ENCODE measurements at places on chromosomes 16 and 17.

GRCh38 chr16:85936816-85937215, 37.9 kb downstream of the IRF8 start:
- no peak for DNase-seq

DNA sequence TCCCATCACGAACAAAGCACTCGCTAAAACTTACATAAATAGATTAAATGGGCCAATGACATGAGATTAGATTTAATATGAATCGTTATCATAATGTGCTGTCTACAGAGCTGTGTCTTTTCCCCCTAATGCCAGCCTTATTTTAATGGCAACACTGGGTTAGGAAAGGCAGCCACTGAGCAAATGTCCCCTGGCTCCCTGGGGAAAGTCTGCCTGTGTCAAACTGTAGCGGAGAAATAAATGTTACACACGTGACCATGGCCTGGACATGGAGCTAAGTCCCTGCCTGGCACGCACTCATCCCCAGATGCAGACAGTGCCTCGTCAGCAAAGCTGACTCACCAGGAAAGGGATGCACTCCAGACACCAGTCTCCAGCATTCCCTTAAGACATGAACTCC, 61.3 kb upstream of the SDK2 start:
- DNase-seq: no peak

- DNase-seq: peak; percentile 73
Observed at GRCh38 chr16:78249056-78249455, 149.6 kb downstream of the WWOX start.

DNA sequence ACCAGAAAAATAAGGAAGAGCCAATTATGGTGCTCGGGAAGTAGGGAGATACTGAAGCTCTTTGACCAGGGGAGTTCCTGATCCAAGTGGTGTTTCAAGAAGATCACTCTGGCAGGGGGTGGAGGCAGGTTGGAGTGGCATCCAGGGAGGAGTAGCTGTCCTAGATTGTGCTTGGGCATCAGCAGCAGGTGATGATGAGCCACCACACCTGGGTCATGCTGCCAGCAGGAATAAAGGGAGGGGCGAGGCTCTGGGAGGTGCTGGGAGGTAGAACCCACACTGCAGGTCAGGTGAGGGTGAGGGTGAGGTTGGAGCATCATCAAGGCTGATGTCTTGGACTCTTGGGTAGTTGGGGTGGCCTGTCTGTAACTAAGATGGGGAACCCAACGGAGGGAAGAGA, 35.4 kb upstream of the ADGRG1 start:
- no peak for DNase-seq

DNA sequence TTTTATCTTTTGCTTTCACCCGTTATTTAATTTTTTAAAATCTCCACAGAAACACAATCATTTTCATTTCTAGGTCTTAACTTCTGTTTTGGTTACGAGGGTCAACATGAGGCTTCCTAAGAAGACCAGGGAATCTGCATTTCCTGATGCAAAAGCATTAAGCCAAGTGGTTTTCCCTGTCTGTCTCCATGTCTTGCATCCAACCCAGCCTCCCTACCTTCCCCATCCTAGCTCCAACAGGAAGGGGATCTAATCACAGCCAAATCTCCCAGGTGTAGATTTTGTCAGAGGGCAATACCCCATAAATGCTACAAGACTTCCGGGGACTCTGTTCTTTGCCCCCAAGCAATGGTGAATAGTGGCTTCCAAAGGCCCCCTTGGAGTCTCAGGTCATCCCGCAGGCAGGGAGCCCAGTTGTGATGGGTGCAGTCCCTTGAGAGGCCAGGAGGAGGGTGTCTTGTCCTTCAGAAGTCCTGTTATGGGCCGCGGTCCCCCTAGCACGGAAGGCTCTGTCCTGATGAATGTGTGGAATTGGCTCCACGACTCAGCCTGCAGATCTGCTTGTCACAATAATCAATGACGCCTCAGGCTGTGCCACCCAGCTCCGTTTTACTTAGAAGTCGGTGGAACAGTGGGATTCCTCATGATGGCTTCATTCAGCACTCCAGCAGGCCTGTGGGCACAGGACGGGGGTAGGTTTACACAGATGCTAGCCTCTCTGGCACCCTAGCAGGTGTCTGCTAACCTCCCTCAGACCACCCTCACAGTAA, 141.1 kb downstream of the RGS9 start:
- peak; percentile 88 for DNase-seq

GRCh38 chr17:1648173-1648962, 1.3 kb downstream of the RILP start:
- DNase-seq: peak; percentile 69

- DNase-seq: no peak
Observed at GRCh38 chr16:70438585-70438968, 323 bp downstream of the ST3GAL2 start.

DNA sequence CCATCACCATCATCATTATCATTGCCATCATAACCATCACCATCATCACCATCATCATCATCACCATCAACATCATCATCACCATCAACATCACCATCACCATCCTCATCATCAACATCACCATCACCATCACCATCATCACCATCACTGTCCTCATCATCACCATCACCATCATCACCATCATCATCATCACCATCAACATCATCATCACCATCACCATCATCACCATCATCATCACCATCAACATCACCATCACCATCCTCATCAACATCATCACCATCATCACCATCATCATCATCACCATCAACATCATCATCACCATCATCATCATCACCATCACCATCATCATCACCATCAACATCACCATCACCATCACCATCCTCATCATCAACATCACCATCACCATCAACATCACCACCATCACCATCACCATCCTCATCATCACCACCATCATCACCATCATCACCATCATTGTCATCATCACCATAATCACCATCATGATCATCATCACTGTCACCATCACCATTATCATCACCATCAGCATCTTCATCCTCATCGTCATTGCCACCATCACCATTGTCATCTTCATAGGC, 23.9 kb downstream of the COX4I1 start:
- DNase-seq: no peak

- no peak for DNase-seq
Observed at GRCh38 chr17:67280279-67280678, 35.3 kb upstream of the HELZ start.

- no peak for DNase-seq
Observed at GRCh38 chr16:680625-680945, 375 bp downstream of the STUB1 start.

DNA sequence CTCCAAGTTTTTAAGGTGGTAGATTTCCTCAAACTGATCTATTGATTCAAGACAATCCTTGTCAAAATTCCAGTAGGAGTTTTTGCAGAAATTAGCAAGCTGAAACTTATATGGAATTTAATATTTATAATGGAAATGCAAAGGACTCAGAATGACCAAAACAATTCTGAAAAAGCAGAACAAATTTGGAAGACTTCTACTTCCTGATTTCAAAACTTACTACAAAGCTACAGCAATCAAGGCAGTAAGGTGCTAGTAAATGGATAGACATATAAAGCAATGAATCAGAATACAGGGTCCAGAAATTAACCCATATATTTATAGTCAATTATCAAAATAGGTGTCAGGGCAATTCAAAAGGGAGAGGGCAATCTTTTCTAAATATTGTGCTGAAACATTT, 11.8 kb upstream of the IL21R start:
- no peak for DNase-seq

DNA sequence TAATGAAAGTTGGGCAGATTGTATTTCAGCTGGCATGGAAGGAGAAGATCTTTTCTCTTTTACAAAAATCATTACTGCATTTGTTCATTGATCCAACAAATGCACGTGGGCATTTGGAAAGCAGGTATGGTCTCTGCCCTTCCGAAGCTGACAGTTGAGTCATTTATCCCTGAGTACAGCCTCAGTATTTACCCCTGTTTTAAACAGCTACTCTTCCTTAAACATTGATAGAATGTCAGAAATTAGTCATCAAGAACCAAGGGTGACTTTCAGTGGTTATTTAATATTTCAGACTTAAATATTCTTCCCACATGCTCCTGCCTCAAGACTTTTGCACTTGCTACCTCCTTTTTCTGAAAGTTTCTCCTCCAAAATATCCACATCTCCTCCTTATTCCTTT, 226.7 kb upstream of the HSBP1 start:
- no peak for DNase-seq

- peak; percentile 67 for DNase-seq
Observed at GRCh38 chr17:61402978-61403800, 3.5 kb downstream of the TBX2 start.

Data from neural progenitor cell (in vitro differentiated cells).